NCI-H526 treated with DMSO at 0.1 percent for 48 hours (cell line): ENCODE measurements at places on chromosomes 5 and 9.
A peak's percentile ranks its signal among the peaks of the same experiment; 100 is the strongest.

GRCh38 chr5:71589903-71590302 is 2.8 kb downstream of the MCCC2 start:
- DNase-seq = no peak

DNA sequence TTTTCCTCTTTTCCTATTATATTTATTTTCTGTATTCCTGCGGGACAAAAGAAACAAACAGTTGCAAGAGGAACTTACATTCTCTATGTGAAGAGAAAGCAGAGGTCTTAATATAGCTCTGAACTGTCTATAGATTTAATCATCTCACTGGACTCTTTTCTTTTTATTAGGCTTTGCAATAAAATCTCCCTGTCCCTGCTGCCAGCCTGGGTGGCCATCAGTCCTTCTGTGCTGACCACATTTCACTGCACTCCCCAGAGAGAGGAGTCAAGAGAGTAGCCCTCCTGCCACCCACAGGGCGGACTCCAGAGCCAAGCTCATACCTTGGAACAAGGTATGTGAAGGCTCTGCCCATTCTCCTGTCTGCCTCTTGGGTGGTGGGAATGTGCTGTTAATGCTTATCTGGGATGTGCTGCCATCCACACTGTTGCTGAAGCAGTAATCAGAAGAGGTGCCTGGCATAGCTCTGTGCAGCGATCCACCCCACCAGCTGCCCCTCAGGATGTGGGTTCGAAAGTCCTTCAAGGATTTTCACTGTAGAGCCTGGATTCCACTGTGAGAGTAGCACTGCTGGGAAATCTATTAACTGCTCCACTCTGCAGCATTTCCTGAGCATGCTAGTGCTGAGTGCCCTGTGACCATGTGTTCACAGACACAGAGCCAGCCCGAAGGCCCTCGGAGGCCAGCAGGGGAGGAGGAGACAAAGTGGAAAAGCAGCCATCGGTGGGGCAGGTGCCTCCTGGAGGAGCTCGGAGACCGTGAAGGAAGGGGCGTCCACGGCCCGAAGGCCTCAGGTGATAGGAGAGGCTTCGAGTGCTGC is 334.6 kb downstream of the MED10 start:
- DNase-seq = no peak

- DNase-seq = no peak
These were observed 58.6 kb downstream of the DIAPH1 start for GRCh38 chr5:141560151-141560550.

- no peak for DNase-seq
These were observed 376.7 kb downstream of the GABRG2 start for GRCh38 chr5:162444129-162444762.

GRCh38 chr5:150015415-150015814 is 14.9 kb downstream of the HMGXB3 start:
- DNase-seq = no peak

DNA sequence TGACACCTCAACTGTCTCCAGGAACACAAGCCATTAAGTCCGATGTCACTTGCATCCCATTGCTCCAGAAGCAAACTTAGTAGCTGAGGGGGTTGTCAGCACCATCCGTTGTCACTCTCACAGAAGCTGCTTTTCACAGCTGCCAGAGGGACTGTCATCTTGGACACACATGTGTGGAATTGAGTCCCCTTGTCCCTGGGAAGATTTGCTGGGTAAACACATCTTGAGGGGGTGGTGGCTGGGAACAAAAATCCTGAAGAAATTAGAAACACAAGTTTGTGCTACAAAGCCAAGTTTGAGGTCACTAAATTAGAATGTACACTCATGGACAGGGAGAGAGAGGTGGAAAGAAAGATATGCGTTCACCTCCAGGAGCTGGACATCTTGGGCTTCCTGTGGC is 55.2 kb upstream of the ADRA1B start:
- no peak for DNase-seq

DNA sequence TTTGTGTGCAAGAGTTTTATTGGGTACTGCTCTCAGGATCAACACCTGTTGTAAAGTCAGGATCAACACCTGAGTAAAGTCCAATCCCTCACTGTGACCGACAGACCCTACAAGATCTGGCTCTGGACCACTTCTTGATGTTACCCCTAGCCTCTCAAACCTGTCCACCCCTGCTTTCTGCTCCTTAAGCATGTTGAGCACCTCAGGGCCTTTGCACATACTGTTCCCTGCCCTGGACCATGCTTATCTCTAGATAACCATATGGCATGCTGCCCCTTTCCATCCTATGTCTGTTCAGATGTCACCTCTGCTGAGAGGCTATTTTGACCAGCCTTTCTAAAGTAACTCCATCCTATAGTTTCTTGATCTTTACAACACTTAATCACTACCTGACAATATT is 269.6 kb downstream of the SMARCA2 start:
- DNase-seq = no peak

DNA sequence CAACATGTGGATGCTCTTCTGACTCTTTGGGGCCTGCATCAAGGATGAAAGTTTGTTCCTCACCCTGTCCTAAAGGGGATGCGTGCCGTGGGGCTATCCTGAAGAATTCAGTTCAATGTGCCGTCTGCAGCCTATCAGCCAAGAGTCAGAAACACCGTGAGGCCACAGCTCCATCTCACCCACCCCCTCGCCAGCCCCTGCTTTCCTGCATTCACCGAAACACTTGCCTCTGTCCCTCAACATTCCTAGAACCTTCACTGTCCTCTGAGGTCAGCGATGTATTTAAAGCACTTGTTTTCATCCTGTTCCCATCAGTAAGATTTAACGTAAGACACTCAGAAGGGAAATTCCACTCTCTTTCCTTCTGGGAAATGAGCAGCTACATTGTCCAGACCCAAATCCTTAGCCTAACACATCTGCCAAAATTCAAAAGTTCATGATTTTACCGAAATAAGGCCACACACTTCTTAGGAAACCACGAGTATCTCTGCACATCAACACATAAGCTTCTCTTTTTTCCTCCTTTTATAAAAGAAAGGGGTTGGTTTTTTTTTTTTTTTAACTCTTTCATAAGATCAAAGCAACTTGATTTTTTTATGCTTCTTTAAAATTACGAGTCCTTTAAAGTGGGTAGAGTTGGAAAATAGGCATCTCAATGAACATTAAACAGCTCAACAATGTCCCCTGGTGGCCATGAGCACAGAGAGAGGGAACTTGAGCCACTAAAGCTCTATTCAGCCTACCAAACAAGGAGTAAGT is 100.7 kb downstream of the SUSD1 start:
- DNase-seq = no peak

- DNase-seq = peak; percentile 1
These were observed 114.4 kb downstream of the VPS13A start for GRCh38 chr9:77291714-77292113.

GRCh38 chr9:116539549-116539948 is 147.6 kb upstream of the TRIM32 start:
- no peak for DNase-seq

DNA sequence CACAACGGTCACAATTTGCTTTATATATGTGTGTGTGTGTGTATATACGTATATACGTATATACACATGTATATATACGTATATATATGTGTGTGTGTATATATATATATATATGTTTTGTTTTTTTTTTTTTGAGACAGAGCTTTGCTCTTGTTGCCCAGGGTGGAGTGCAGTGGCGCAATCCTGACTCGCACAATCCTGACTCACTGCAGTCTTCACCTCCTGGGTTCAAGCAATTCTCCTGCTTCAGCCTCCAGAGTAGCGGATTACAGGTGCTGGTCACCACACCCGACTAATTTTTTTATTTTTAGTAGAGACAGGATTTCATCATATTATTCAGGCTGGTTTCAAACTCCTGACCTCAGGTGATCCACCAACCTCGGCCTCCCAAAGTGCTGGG is 3.1 kb downstream of the RNF38 start:
- no peak for DNase-seq

- no peak for DNase-seq
These were observed 166.8 kb downstream of the MELK start for GRCh38 chr9:36739373-36740116.

GRCh38 chr9:33241298-33241697 is 1.3 kb downstream of the SPINK4 start:
- no peak for DNase-seq

GRCh38 chr5:114612406-114612805 is 250.5 kb downstream of the KCNN2 start:
- no peak for DNase-seq

GRCh38 chr9:89596937-89597555 is 7.8 kb upstream of the GADD45G start:
- no peak for DNase-seq

GRCh38 chr9:13274886-13275641 is 4.4 kb downstream of the MPDZ start:
- no peak for DNase-seq

DNA sequence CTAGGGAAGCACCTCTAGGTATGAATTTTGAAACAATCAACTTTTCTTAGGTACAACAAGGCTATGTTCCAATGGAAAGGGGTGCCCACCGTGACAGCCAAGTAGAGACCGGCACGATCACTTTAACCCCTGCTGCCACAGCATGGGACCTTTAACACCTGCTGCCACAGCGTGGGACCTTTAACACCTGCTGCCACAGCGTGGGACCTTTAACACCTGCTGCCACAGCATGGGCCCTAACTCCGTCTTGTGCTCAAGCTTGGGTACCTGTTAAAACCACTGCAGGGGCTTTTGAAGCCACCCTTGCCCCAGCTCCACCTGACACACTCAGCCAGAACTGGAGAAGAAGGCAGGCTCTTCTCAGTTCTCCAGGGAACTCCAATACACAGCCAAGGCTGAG is 18.2 kb upstream of the MXD3 start:
- no peak for DNase-seq

DNA sequence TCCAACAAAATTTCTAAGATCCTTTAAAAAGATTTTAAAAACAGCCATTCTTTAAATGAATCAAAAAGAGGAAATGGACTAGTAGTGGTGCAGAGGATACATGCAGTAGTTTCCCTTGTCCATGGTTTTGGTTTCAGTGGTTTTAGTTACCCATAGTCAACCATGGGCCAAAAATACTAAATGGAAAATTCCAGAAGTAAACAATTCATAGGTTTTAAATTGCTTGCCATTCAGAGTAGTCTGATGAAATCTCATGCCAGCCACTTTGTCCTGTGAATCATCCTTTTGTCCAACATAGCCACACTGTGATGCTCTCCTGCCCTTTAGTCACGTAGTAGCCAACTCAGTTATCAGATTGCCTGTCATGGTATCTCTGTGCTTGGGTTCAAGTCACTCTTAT is 286.1 kb downstream of the ANXA1 start:
- DNase-seq = no peak

- no peak for DNase-seq
These were observed 515 bp downstream of the LCP2 start for GRCh38 chr5:170296935-170297588.

DNA sequence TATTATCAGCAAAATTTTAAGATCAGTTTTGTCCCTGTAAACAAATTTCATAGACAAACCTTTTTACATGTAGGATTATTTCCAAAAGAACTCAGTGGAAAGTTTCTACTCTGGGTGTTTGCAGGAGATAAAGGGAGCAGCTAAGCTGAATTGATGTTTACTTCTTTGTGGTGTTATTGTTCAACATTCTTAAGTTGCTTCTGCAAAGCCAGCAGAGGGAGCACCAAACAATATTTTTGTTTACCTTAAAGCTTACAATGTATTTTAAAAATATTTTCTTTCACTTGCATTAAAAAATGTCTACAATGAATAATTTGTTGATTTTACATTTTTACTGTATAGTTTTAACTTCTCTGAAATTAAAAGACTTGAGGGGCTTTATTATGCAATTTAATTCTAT is 135.4 kb downstream of the ATG10 start:
- no peak for DNase-seq

DNA sequence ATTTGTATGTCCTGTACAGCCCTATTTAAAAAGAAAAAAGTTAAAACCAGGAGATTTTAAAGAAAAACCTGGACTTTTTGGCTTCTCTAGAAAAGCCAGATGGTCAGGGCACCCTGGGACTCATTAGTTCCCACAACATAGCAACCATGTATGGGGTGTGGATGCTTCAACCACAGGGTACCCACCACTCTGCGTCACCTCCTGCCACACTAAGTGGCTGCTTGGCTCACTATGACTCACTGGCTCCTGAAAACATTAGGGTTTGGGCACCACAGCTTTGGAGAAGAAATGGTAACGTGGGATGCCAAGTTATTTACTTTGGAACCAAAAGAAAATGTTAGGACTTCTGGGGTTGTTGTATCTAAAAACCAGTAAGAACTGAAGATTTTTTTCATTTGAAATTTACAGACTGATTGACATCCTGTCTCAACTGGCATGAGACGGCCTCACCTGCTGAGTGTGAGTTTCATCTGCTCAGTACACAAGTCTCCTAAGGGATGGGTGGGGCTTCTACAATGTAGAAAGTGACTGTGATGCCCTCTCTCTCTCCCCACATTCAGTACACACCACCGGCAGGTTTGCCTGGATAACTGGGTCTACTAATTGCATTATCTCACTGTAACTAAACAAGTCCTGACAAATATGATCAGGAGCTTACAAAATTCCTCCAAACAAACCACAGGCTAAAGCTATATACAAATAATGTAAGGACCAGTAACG is 103.9 kb downstream of the ESM1 start:
- no peak for DNase-seq

DNA sequence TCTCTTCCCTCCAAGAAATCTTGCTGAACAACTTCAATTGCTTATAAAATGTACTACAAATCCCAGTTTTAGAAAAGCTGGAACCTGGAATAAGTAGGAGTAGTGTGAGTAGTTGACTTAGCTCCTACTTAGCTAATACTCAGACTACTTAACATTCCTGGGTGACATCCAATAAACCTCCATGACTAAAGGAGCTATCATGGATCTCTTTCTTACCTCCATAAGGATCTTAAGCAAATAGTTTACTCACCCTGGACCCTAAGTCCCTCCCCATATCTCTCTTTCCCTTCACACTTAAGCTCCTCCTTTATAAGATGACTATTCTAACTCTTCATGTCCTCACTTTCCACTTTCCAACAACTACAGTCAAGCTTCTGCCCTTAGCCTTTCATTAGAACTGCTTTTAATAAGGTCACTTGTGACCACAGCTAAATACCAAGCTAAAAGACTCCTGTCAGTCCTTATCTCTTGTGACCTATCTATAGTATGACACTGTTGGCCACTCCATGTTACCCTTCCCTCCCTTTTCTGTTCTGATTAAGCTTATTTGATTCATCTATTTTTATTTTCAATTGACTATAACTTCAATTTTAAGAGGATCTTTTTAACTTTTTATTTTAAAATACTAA is 194.9 kb downstream of the RFX3 start:
- DNase-seq = no peak

- no peak for DNase-seq
These were observed 169.2 kb downstream of the SLIT3 start for GRCh38 chr5:169131616-169132301.

GRCh38 chr5:86546582-86546981 is 71.2 kb upstream of the COX7C start:
- no peak for DNase-seq
